Smooth muscle cell of trachea (primary cell): ENCODE measurements at places on chromosomes 3 and 15. TPM values are rescaled to one million over a fixed set of nuclear protein-coding genes. Genes with fewer than 3 reads are reported as not detected.

Gene LRTM1
- not detected in 2 replicates for total RNA-seq

Gene LSMEM2
- 0.17 TPM in 1 of 2 replicates, not detected in the other for total RNA-seq

Gene CX3CR1
- total RNA-seq, result not detected in 2 replicates

Gene SPINT1
- total RNA-seq, result 0.15 and 0.17 TPM in 2 replicates

Gene GPR87
- total RNA-seq, result 0.17 and 0.29 TPM in 2 replicates

Gene KBTBD12
- not detected in 2 replicates for total RNA-seq

Gene CCDC191
- 2.6 and 4.2 TPM in 2 replicates for total RNA-seq

Gene RAB5A
- 63.2 and 80.1 TPM in 2 replicates for total RNA-seq

Gene SLC15A2
- total RNA-seq, result under 0.01 and 0.50 TPM in 2 replicates

Gene ASB7
- total RNA-seq, result 17.6 and 23.7 TPM in 2 replicates

Gene LCTL
- total RNA-seq, result 2.6 TPM in 2 replicates

Gene SUSD5
- total RNA-seq, result 1.6 and 2.5 TPM in 2 replicates

Gene TTLL3
- 34.7 and 37.2 TPM in 2 replicates for total RNA-seq

Gene CPLX3
- not detected in 2 replicates for total RNA-seq

Gene CTXND1
- under 0.01 TPM in 1 of 2 replicates, not detected in the other for total RNA-seq

Gene GRK7
- total RNA-seq, result under 0.01 TPM in 1 of 2 replicates, not detected in the other
